Left ventricle myocardium superior (tissue), 1 donor: ENCODE measurements at places on chromosomes 1 and 21.

DNA sequence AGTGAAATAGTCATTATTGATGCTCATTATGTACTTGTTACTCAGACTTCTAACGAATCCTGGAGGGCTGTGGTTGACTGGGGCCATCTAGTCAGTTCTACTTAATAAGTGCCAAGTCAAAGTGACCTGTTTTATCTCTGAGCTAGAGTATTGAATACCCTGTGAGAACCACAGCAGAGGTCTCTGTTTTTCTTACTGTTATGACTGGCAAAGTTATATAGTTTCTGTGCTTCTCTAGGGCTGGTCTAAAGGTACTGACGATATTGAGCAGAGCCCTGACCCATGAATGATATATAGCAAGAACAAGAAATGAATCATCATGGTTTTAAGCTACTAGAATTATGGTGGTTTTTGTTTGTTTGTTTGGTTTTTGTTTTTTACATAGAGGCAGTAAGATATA, 555.8 kb downstream of the PLA2G4A start:
- DNase-seq: no peak

- no peak for DNase-seq
Measured at GRCh38 chr1:13643017-13643416, 57.0 kb upstream of the PRDM2 start.

GRCh38 chr1:19769211-19769932, 30.3 kb downstream of the TMCO4 start:
- no peak for DNase-seq

GRCh38 chr1:51329443-51330325, 678 bp downstream of the TTC39A start:
- peak; percentile 82 for DNase-seq

DNA sequence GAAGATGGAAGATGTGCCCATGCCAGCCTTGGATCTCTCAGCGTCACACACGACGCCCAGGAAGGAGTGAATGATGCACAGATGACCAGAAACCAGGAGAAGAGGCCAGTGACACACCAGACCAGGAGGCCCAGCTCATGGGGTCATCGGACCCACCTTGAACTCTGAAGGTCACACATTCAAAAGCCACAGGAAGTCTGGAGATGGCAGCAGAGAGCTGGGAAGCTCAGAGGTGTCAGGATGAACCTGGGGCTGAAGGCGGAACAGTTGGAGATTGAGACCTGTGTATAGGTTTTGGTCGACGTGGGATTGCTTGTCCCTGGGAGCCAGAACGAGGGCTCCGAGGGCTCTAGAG, 43.6 kb downstream of the SLC19A1 start:
- DNase-seq: peak; percentile 10

DNA sequence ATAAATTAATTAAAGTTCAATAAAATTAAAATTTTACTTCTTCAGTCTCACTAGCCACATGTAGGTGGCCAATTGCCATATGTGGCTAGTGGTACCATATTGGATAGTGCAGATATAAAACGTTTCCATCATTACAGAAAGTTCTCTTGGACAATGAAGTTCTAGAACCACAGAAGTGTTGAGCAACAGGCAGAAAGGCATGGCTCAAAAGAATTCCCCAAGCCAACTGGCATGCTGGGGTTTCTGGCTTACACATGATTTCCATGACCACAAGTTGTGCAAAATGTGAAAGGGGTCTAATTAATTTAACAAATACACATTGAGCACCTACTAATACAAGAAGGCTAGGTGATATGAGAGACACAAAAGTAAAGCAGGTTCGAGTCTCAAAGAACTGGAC, 72.2 kb upstream of the CDC42BPA start:
- no peak for DNase-seq

GRCh38 chr21:25912402-25912746, 177.6 kb downstream of the GABPA start:
- DNase-seq: no peak

DNA sequence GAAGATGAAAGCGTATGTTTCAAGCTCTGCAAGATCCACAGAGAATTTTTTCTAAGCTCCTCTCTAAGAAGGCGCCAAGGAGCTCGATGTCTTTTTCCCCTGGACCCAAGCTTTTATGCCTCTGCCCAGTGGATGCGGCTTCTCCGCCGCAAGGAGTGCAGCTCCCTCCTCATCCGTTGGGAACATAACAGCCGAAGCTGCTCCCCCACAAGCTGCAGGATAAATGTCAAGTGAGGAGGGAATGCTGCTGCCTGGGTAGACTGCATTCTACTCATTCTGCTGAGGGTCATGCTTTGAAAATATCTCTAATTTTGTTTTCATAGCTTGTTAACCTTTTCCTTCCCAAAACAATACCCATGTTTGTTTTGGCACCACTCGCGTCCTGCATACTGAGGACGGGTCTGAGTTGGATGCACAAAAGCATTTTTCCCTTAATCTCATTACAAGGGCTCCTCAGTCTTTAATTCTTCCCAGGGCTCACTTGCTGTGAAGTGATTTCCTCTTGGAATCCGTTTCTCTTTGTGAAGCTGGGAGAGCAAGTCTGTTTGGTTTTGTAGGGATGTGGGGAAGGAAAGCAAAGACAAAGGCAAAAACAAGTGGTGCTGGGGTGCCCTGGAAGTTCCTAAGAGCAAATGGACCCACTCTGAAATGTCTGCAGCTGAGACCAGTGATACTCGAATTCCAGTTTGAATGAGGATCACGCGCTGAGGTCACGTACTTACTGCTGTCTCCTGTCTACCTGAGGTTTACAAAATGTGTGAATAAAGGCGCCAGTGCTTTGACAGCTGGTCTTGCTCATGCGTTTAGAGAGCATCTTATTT, 134.0 kb upstream of the IRF2BP2 start:
- DNase-seq: no peak

DNA sequence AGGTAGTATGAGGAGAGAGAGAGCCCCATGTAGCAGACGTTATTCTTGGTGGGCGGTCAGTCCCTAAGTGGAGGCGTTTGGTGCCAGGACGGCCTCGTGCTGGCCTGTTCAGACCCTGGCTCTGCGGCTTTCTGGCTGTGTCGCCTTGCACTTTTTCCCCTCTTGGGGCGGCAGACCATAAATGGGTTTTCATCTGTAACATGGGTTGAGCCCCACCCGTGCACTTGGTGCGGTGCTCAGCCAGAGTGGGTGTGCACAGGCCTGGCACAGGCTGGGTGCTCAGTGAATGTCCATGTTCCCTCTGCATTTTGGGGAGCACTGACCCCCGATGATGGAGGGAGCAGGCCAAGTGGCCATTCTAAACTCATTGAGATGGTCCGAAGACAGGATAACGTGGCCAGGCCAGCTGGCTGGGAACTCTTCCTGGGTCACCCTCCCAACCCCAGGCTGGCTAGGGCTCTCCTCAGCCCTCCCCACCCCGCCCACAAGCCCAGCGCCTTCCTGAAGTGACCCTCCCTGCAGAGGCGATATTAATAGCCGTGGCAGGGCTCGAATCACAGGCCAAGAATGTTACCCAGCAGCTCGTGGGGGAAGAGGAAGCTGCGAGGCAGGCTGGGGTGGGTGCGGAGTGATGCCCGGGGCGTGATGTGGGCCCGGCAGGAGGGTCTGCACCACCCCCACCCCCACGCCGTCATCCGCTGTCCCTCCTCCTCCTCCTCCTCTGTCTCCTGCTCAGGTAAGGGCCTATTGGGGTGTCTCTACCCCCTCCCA, 78.5 kb downstream of the ARHGEF10L start:
- peak; percentile 81 for DNase-seq

GRCh38 chr1:234978397-234979295, 150.0 kb downstream of the TOMM20 start:
- peak; percentile 64 for DNase-seq

DNA sequence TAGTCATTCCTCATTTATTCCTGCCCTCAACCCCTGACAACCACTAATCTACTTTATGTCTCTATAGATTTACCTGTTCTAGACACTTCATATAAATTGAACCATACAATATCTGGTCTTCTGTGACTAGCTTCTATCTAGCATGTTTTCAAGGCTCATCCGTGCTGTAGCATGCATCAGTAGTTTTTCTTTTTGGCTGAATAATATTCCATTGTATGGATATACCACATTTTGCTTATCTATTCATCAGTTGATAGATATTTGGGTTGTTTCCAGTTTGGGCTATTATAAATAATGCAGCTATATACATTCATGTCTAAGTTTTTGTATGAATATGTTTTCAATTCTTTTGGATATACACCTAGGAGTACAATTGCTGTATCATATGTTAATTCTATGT, 101.5 kb downstream of the HFM1 start:
- no peak for DNase-seq

DNA sequence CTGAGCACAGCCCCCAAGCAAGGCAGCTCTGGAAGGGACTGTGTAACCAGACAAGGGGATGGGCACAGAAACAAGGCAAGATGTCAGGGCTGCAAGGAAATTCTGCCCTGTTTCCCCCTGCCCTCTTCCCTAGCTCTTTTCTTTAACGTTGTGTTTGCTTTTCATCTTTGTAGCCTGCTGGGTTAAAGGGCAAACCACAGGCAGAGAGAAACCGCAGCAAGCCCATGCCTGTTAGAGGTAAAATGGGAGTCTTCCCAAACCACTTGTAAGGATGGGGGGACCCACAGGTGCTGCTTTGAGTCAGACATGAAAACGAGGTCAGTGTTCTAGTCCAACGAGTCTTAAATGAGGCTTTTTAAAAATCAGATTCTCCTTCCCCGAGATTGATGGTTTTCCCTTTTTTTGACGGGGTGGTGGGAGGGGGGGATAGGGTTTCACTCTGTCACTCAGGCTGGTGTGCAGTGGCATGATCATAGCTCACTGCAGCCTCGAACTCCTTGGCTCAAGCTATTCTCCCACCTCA, 13.3 kb downstream of the TGFBR3 start:
- no peak for DNase-seq

- no peak for DNase-seq
Measured at GRCh38 chr1:23100074-23100748, 68.4 kb downstream of the LUZP1 start.

GRCh38 chr1:9615316-9616063, 26.8 kb downstream of the TMEM201 start:
- DNase-seq: peak; percentile 60

GRCh38 chr1:18635891-18636595, 5.4 kb downstream of the PAX7 start:
- no peak for DNase-seq

DNA sequence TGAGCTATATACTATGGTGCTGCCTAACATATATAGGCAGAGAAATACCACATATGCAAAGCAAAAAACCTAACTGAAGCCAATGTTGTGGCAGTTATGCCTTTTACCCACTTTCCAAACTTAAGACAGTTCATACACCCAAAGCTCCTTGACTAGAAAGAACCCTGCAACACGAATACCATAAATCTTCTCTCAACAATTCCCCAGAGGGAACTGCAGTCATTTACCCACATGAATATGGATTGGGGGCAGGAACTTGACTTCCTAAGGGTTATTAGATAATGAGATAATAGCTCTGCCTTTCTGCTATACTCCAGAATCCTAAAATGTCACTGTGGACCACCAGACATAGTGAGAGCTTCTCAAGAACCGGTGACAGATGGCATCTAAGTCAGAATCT, 2.9 kb upstream of the ASPM start:
- DNase-seq: no peak

DNA sequence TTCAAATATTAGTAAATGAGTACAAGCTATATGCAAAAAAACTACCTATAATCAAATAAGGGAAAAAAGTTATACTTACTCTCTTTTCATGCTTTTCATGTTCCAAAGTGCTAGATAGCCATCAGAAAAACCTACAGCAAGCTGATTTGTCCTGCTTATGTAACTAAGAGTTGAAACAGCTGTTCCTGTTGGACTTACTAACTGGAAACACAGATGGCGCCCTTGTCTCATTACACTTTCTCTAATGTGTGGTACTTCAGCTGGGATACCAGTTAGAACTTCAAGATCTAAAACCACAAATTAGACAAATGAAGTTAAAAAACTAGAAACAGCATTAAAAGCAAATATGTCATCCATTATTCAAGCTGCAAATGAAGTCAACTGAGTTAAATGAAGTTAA, 24.3 kb downstream of the AHCTF1 start:
- no peak for DNase-seq

- no peak for DNase-seq
Measured at GRCh38 chr21:45332981-45333582, 45.4 kb upstream of the POFUT2 start.

DNA sequence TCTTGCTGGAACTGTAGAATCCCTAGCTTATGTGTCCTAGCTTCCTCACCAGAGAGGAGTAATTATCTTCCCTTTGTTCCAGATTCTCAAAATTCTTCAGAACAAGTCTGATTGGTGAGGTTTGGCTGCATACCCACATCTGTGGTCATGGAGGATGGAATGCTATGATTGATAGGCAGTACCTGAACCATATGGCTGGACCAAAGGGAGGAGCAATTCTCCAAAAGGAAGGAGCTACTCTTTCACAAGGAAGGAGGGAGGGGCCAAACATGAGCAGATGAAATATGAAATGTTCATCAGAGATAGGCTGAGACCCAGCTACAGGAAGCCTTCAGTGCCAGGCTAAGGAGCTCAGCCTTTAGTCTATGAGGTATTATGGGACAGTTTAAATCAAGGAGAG, 5.0 kb upstream of the RNF19B start:
- DNase-seq: no peak
